K562 (cell line): ENCODE measurements at places on chromosomes 7 and 10.

- DNase-seq, result no peak
Measured at GRCh38 chr10:78898341-78899097, 170.2 kb upstream of the ZMIZ1 start.

GRCh38 chr7:64868499-64868898 is 34.6 kb upstream of the ZNF273 start:
- no peak for DNase-seq

DNA sequence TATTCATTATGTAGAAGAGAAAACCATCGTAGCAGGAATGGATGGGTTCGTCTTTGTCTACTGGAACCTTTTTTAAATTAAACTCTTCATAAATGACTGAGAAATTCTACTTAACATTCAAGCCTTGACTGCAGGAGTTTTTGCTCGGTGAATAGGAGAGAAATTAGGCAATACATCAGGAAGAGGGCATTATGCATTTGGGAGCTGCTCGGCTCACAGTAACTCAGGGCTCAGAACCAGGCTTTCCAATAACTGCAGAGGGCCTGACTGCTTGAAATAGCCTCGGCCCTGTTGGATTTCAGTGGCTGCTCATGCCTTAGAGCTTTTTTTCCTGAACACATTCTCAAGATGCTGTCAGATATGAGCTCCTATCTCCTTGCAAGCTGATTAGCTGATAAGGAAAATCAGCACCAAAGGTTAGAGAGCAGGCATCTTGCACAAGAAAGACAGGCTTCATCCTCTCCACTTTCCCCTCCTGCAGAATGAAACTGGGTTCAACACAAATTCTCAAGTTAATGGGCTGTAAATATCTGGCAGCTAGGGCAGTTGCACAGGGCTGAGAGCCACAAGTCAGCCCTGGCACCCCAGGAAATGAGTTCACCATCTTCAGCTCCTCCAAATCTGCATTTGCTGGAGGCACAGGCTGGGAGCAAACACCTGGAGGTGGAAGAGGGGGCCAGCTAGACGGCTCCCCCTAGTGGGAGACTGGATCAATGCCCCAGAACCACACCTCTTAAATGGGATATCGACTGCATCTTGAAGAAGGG is 24.3 kb downstream of the TECTB start:
- DNase-seq, result peak; percentile 55

DNA sequence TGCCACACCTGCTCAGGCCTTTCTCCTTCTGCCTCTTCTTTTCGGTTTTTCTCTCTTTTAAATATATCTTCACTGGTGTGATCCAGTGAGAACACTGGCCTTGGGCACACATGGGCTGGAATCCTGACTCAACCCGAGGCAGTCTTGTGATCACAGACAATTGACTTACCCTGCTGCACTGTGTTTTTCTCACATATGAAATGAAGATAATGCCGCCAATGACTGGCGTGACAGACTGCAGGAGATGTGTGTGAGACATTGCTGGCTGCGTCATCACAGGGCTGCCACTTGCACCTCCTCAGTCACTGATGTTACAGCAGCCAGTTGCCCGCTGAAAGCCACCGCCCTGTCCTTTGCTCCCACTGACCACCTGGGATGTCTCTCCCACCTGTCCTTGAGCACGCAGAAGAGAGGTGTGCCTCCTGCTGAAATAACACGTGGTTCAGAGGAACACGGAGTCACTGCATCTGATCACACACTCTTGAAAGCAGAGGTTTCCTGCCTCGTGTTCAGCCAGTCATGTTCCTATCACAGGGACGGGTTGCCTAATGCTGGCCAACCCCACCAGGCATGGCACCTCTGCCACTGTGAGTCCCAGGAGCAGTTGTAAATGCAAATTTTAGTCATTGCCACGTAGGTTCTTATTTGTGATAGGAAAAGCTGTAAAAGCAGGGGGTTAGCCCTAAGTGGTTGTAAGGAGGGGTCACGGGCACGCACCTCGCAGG is 124.6 kb upstream of the LANCL2 start:
- no peak for DNase-seq

DNA sequence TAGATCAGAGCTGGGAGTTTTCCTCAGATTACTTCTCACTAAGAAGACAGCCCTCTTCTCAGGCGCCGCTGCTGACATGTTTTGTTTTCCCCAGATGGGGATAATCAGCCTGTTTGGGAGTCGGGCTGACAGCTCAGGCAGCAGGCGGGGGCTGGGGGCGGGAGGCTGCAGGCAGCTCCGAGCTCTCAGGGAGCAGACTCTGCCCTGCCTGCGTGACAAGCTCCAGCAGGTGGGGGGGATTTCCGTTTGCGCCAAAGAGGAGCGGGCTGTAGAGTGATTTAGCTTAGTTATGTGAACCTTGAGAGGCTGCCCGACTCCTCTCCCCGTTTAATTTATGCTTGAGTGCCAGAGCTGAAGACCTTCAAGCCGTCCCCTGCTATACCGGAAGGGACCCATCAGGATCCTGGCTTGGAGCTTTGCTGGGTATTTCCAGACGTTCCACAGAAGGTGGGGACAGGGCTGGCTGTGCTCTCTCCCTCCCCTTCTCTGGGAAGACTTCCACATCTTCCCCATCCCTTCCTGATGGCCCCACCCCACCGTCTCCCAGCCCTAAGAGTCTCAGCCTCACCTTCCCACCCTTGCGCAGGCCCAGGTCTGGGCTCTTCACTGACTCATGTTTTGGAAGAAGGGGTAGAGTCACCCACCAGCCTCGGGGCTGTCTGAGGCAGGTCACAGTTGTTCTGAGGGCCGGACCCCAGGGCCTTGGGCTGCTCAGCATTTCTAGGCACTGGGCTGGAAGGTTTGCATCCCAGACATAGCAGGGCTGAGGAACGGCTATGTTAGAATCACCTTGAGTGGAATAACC is 24.7 kb upstream of the ADCYAP1R1 start:
- DNase-seq, result no peak

DNA sequence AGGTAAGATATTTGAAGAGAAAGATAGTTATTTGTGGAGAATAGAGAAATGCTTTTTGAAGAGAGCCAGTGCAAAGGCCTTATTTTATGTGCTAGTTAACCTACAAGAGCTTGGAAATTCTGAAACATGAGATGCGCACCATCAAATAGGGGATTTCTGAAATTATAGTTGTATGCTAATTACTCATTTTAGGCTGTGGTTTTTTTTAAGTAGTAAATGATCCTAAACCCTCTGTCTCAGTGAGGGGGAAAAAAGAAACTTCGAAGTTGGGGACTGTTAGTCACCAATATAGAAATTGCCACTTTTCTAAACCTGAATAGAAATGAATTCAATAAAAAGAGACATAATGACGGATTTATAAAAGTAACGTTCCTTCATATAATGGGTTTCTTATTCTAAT is 119.3 kb upstream of the MDFIC start:
- DNase-seq, result no peak

- peak; percentile 60 for DNase-seq
Measured at GRCh38 chr7:5382281-5382892, 41.2 kb downstream of the TNRC18 start.

DNA sequence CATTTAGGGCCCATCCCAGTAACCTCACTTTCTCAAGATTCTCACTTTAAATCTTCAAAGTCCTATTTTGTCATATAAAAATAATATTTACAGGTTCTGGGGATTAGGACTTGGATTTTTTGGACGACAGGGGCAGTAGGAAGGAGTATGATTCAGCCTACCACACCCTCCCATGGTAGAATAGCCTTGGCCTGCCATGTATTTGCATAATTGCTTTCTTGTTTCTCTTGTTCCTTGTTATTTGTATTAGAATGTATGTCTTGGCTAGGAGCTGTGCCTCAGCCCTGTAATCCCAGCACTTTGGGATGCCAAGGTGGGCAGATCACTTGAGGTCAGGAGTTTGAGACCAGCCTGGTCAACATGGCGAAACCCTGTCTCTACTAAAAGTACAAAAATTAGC is 92.5 kb downstream of the ELAPOR2 start:
- no peak for DNase-seq

GRCh38 chr7:25716421-25716820 is 435.6 kb upstream of the NFE2L3 start:
- DNase-seq, result no peak

DNA sequence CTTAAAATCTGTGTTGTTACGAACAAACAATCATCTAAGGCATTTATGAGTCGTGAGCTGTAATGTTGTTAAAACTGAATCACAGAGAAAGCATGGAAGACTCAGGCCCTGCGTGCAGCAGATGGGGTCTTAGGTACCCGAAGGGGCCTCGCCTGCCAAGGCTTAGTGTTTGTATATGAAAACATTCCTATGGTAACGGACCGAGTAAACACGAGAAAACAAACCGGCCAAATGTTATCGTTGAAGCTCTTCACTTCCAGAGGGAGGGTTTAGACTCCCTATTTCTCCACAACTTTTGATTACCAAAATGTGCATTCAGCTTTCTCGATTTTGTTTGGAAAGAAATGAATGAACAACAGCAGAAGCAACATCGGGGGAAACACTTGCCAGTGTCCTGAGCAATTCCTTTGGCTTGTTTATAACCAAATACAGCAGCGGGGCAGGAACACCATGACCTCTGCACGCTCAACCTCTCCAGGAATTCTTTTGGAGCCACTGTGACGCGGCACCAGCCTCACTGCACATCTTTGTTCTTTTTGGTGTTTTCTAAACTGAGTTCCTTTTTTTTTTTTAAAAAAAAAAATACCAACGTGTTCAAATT is 121.6 kb upstream of the KLF6 start:
- no peak for DNase-seq

DNA sequence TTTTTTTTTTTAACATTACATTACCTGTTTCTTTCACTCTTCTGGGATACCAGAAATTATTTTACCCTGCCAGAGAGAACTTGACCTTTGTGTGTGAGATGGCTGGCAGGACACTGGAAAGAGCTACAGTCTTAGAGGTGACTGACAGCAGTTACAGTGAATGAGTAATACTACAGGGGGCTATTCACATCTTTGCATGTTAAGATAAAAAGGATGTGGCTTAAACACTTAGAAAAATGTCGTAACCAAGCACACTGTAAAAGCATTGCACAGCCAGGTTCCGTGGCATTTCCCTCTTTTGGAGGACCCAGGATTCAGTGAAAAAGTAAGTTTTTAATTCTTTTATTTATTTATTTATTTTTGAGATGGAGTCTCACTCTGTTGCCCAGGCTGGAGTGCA is 18.8 kb upstream of the TBC1D12 start:
- no peak for DNase-seq

GRCh38 chr10:59073456-59074053 is 102.9 kb upstream of the PHYHIPL start:
- no peak for DNase-seq

DNA sequence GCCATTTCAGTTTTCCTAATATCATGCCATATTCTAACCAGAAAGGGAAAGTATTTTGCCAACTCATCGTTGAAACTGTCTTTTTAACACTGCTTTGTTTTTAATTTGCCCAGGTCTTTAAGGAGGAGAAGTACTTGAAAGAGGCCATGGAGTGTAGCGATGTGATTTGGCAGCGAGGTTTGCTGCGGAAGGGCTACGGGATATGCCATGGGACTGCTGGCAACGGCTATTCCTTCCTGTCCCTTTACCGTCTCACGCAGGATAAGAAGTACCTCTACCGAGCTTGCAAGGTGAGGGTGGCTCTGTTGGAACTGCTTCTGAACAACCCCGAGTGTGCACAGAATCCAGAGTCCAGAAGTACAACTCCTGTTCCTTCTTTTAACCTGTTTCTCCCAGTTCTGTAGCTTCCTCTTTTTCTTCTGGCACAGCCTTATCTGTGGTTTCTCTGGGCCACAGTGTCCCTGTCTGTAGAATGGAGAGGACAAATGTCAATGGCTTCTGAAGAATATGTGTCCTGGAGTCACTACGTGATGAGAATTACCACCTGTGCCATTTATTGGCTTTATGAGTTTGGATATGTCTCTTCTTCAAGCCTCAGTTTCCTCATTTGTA is 60.1 kb downstream of the LANCL2 start:
- peak; percentile 18 for DNase-seq
